HuH-7 (cell line): ENCODE measurements at places on chromosomes 11 and 22.

- DNase-seq, result no peak
Observed at GRCh38 chr11:41267451-41267850, 192.0 kb downstream of the LRRC4C start.

DNA sequence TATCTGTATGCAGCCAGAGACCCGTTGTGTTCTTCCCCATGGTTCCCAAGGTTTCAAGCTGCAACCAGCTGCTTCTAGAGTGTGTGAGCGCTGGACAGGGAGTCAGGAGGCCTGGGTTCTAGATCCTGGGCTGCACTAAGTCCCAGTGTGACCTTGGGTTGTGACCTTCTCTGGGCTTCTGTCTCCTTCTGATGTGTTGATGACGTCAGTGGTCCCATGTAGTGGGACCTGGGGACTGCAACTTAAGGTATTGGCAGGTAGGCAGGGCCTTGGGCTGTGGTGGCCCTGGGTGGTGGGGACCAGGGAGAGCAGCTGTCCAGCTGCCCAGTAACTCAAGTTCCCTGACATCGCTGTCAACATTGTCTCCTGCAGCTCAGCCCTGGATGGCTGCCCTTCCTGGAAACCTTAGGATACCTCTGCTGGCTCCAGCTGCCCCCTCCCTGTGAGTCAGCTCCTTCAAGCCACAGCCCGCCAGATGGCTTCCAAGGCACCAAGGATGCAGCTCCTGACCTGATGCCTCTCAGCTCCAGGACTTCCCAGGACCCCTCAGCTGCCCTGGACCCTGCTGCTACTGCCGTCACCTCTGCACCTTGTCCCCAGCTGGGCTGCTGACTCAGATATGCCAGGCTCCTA, 1.3 kb upstream of the PVALB start:
- no peak for DNase-seq

DNA sequence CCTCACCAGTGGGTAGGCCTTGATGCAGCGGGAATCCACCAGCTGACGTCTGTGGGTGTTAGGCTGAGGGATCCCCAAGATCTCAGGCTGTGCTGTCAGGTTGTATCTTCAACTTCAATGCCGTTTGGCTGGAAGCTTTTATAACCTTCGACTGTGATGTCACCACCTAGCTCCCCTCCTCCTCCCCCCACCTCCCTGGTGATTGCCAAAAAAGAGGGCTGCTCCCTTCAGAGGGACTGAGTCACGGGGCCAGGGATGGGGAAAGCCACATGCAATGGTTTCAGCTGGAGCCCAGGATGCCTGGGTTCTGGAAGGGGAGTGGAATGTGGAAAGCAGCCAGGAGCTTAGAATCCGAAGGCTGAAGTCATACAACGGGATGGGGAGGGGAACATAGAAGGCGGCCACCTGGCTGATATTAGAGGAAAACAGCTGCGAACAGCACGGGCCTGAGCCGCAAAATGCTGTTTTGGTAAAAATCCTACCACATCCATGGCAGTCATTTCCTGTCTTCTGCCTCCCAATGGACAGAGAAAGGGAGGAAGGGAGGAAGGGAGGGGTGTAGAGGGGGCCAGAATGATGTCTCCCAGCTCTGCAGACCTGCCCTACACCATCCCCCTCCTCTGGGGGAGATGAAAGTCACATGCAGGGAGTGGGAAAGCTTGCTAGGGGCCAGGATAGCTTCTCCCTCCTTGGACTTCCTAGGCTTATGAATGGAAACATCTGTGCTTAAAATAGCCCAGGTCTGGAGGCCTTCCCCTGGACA, at the start of gene LRRN4CL:
Gene LRRN4CL (minus strand): TSS at position 110 of the 763 bp plus-strand sequence. CDS start 1,022 bp downstream, outside the sequence.
- no peak for DNase-seq

DNA sequence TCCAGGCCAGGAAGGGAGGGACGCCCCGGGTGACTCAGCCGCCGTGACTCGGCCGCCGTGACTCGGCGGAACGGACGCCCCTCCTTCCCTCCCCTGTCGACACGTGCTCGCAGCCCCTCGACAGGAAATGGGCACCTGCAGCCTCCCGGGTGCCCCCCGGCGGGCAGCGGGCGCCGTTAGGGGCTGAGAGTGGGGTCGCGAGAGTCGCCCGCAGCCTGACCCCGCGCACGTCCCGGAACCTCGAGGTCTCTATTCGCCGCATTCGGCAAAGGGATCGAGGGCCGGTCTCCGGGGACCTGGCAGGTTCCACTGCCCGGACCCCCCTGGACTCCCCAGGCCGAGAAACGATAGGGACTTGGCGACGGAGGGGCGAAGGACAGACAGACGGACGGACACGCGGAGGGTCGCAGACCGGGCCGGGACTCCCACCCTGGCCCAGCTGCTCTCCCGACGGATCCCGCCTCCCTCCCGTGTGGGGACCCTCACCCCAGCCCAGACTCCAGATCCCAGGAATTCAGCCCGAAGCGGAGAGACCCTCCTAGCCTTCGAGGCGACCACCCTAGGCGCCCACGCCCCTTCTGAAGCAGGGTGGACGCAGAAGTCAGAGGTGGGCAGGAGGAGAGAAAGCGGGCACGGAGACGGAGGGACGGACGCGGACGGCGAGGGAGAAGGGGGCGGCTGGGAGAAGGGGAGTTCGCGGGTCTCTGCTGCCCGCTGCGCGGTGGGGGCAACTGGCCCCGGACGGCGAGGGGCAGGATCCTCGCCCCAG, 648 bp downstream of the FOSL1 start:
- no peak for DNase-seq

- no peak for DNase-seq
Observed at GRCh38 chr22:44705022-44705297, 3.0 kb downstream of the PRR5 start.

DNA sequence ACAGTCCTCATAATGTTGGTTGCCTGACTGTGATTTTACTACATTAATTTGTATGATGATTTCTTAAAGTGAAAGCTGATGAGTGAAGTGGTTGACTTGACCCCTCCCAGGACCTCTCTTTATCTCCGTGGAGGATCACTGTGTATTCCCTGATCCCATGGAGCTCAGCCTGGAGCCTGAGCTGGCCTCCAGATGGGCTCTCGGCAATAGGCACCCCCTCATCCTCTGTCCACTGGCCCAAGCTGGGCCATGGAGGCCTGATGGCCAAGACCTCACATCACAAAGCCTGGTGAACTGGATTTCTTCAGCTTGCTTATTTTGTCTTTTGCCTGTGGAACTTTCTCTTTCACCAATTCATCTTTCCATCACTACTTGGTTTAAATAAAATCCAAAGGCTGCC, 75.2 kb downstream of the WNT11 start:
- no peak for DNase-seq

GRCh38 chr11:131923309-131923708, 552.9 kb downstream of the NTM start:
- DNase-seq, result no peak

DNA sequence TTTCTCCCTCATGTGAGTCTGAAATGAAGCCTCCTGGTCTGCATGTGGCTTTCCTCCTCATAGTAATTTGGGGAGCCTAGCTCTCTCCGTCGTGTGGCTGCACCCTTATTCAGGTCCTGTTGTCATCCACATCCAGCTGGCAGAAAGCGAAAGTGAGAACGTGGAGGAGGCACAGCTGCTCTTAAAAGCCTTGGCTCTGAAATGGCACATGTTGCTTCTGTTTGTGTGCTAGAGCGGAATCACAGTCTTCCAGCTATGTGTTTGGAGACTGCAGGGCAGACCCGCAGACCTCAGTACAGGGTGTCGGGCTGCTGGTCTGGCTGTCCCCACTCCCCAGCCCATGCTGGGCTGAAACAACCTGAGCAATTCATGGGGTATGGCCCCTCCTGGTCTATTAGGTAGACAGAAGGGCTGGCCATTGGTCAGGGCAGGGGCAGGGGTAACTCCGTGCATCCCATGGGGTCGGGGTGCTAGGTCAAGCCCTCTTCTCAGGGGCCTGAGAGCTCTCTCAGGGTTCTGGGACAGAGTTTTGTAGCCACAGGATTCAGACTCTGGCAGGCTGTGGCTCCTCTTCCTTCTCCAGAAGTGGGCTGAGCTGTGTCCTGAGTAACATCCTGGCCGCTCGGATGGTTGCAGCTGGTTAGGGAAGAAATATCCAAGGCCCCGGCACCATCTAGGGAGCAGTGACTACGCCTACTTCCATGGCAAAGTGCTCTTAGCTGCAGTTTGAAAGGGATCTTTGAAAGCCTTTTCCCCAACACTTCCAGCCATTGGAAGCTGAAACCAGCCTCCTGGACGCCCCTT, 50.6 kb downstream of the C11orf96 start:
- DNase-seq, result no peak

DNA sequence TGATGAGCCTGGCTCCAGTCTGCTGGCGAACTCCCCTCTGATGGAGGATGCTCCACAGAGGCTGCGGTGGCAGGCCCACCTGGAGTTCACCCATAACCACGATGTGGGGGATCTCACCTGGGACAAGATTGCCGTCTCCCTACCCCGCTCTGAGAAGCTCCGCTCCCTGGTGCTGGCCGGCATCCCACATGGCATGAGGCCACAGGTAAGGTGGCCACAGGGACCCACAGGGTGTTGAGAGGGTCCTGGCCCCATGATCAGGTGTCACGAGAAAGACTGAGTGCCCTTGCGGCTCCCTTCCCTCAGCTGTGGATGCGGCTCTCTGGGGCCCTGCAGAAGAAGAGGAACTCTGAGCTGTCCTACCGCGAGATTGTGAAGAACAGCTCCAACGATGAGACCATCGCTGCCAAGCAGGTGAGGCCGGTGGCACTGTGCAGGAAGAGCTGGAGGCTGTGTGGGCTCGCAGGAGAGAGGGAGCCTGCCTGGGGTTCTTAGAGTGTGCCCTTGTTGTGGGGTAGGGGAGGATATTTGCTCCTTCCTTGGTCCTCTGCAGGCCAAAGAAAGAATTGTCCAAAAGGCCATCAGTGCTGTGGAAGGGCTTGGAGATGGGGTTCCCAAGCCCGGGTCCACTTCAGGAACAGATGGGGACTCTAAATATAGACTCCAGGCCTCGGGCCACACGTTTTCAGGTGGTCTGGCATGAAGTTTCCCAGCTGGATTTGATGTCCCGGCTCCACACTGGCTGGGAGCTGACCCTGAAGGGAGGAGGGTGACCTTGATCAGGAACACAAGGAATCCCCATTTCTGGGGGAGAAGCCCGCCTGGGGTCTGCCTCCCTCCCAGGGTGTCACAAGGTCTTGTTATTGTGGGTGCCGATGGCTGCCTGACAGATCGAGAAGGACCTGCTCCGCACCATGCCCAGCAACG, 34.1 kb downstream of the SGSM3 start:
- DNase-seq, result no peak

DNA sequence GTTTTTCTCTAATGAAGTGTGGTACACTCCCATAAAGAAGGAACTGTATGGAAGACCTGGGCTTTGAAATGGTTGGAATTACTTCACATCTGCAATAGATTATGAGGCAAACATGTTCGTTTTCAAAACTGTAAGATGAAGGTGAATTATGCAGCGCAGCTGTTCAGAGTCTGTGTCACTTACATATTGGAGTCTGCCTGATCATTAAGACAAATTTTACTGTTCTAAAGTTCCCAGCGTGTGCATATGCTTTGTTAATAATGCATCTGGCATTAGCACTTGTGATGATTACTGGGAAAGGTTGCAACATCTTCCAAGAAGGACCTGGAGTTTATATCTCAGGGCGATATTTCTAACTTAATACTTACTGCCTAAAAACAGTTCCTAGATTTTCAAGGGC, 255.2 kb upstream of the ZC3H12C start:
- no peak for DNase-seq

GRCh38 chr22:19203834-19204233, 25.3 kb upstream of the SLC25A1 start:
- DNase-seq, result no peak
